ENCODE measurements at places on chromosomes 7 and 10.

DNA sequence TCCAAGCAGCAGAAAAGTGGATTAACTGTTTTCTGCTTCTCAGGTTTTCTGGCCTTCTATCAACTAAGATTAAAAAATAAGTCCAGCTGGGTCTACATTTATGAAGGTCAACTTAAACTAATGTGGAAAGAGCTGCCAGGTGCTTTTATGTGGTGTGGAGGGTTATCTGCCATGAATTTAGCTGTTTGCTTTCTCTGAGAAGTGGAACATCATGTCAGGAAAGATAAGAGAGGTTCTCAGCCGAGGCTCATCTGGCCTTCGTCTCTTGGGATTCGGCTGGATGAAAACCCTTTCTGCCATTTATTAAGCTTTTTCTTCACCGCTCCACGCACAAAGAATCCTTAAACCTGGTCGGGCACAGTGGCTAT is 5.5 kb downstream of the PTPRN2 start:
- DNase-seq, result no peak

- DNase-seq, result no peak
Measured at GRCh38 chr7:155618708-155619633, 25.5 kb upstream of the RBM33 start.

DNA sequence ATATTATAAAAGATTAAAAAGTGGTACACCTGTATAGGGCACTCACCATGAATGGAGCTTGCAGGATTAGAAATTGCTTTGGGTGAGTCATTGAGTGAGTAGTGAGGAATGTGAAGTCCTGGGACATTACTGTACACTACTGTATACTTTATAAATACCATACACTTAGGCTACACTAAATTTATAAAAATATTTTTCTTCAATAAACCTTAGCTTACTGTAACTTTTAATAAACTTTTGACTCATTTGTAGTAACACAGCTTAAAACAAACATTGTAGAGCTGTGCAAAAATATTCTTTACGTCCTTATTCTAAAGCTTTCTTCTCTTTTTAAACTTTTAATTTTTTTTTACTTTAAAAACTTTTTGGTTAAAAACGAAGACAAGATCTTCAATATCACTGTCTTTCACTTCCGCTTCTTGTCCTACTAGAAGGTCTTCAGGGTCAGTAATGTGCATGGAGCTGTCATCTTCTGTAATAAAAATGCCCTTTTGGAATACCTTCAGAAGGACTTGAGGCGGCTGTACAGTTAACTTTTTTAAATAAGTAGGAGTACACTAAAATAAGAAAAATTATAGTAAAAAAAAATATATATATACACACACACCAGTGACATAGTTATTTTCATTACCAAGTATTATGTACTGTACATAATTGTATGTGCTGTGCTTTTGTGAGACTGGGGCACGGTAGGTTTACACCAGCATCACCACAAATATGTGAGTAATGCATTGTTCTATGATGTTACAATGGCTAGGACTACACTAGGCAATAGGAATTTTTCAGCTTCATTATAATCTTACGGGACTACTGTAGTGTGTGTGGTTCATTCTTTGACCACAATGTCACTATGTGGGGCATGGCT is 3.5 kb downstream of the STK31 start:
- DNase-seq, result no peak

GRCh38 chr7:109343678-109344077 is 774.0 kb downstream of the DNAJB9 start:
- no peak for DNase-seq

DNA sequence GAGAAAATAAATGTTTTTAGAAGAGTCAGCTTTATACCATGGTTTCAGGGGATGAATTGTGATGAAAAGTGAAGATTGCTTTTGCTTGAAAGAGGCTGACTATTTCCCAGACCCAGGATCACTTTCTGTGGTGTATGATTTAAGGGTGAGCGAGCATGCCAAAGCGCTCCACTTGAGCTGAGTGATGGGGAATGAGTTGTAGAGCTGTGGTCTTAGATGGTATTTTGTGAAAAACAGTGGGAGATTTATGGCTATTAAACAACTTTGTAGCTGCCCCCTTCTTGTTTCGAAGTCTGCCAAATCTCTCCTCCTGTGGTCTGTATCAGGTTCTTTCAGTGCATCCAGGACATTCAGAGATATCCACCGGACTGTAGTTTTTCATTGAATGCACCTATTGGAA is 888.2 kb downstream of the LRMDA start:
- DNase-seq, result no peak

DNA sequence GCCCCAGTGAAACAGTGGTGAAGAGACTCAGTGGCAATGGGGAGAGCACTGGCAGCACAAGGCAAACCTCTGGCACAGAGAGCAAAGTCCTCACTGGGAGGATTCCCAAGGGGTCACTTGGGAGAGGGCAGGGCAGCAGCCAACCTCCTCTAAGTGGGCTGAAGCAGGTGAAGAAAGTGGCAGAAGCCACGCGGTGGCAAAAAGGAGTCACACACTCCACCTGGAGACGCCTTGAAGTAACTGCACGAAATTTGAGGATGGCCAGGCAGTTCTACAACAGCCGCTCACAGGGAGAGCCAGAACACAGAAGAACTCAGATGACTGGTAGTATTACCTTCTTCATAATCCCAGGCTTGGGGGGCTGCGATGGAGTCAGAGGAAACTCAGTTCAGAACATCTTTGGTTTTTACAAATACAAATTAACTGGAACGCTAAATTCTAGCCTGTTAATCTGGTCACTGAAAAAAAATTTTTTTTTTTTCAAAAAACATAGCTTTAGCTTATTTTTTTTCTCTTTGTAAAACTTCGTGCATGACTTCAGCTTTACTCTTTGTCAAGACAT is 574 bp upstream of the IL6 start:
- DNase-seq, result no peak

- DNase-seq, result no peak
Measured at GRCh38 chr7:69567800-69568199, 30.5 kb upstream of the AUTS2 start.

- no peak for DNase-seq
Measured at GRCh38 chr7:29276199-29276598, 81.6 kb downstream of the CHN2 start.

GRCh38 chr7:91434836-91435235 is 170.6 kb downstream of the FZD1 start:
- DNase-seq, result no peak

DNA sequence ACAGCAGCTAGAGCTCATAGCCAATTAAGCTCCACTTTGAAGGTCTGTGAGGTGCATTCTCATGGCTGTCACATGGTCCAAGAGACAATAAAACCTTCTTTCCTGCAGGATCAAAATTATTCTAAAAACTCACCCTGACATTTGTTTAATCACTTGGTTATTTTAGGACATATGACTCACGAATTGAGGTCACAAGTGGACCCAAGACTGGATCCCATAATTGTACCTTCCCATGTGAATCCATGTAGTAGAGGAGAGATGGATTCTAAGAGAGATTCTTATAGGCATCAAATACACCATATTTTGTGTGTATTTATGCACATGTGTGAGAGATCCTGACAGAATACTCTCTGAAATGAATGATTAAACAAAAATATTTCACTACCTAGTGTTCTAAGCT is 18.1 kb downstream of the POLR1F start:
- no peak for DNase-seq

DNA sequence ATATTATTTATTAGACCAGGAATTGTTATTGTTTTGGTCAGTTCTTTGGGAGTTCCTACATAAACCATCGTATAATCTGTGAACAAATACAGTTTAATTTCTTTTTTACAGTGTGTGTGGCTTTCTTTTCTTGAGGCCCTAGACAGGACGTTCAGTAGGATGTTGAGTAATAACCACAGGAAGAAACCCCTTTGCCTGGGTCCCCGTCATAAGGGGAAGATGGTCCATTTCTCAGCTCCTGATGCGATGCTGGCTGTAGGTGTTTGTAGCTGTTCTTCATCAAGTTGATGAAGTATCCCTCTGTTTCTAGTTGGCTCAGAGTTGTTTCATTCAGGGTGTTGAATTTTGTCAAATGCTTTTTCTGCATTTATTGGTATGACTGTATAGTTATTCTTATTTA is 219.7 kb upstream of the ADARB2 start:
- DNase-seq, result no peak

- no peak for DNase-seq
Measured at GRCh38 chr10:47367646-47368045, 16.4 kb downstream of the ZNF488 start.

GRCh38 chr10:88886557-88886956 is 6.5 kb downstream of the STAMBPL1 start:
- no peak for DNase-seq

GRCh38 chr7:3760651-3761050 is 459.6 kb downstream of the SDK1 start:
- no peak for DNase-seq

- DNase-seq, result no peak
Measured at GRCh38 chr10:31910016-31910415, 18.6 kb downstream of the ARHGAP12 start.

- DNase-seq, result no peak
Measured at GRCh38 chr10:132449051-132449810, 52.2 kb downstream of the PWWP2B start.

DNA sequence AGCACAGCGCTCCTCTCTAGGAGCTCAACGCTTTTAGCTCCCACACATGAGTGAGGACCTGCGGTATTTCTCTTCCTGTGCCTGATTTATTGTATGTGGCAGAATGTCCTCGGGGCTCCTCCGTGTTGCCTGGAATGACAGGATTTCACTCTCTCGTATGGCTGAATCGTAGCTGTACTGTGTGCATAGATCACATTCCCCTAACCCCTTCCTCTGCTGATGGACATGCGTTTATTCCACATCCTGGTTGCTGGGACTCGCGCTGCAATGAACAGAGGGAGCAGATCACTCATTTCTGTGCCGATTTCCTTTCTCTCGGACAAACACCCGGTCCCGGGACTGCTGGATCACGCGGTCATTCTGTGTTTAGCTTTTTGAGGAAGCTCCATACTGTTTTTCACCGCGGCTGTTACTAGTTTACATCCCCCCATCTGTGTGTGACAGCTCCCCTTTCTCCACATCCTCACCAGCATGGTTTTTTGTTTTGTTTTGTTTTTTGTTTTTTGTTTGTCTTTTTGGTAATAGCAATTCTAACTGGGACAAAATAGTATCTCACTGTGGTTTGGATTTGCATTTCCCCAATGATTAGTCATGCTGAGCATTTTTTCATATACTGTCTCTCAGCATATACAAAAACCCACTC is 76.3 kb downstream of the FOXL3 start:
- no peak for DNase-seq

DNA sequence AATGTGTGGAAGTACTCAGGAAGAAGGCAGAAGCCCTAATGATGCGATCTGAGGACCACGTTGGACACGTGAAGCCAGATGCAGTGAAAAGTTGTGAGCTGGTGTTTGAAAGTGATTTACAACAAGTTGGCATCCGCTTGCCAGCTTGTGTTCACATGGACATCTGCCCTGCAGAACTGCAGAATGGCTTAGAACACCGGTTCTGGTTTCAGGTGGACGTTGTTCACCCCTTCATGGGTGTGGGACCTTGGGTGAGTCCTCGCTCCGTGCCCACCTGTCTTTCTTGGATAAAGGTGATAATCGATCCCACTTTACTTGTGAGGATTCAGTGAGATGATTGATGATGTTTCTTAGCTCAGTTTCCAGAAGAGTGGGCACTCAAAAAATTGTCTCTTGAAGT is 53.8 kb downstream of the CAMK1D start:
- DNase-seq, result no peak

DNA sequence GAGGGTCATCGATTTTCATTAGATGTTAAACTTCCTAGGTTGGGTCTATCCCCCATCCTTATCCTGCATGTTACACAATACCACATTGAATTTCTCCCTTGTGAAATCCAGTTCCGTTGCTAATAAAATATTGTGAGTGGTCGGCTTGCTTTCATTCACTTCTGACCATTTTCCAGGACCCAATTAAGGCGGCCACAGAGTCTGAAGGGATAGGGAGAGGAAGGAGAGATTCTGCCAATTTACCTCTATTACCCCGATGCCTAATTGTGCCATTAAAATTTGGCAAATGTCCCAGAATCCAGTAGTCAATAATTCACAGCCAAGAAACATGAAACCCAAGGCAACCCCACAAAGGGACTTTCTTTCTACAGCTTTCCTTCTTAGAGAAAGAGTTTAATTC is 129.9 kb downstream of the IPMK start:
- DNase-seq, result no peak

- DNase-seq, result no peak
Measured at GRCh38 chr10:121771966-121772365, 155.9 kb downstream of the ATE1 start.

DNA sequence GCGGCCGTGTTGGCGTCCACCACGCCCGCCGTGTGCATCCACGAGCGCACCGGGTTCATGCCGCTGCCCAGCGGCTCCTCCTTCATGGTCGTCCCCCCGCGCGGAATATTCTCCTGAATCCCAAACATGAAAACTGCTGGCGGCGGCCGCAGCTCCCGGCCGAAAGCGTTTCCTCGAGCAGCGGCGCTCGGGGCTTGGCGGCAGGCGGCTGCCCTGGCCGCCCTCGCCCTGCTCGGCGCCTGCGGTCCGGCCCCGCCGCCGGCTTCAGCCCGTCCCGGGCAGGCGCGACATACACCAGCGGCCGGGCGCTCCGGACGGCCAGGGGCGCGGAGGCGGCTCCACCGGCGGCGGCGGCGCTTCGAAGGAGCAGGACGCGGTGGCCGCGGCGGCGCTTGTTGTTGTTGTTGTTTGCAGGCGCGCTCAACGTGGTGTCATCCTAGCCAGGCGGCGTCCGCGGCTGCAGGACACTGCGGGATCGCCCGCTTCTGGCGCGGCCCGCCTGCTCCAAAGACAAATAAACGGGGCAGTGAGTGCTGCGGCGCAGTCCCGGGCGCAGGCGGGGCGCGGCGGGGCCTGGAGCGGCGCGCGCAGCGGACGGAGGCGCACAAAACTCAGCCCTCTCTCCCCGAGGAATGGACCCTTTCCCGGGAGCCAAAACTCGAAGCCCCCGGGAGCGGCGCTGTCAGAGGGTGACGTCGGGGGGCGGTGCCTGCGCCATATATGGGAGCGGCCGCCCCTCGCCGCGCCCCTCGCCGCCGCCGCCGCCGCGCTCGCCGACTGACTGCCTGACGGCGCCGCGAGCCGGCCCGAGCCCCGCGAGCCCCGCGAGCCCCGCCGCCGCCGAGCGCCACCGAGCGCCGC is at the start of gene EBF3:
EBF3 (minus strand) TSS at position 634 of the 861 bp plus-strand sequence; CDS start at position 128, 506 bp downstream.
- DNase-seq, result no peak

DNA sequence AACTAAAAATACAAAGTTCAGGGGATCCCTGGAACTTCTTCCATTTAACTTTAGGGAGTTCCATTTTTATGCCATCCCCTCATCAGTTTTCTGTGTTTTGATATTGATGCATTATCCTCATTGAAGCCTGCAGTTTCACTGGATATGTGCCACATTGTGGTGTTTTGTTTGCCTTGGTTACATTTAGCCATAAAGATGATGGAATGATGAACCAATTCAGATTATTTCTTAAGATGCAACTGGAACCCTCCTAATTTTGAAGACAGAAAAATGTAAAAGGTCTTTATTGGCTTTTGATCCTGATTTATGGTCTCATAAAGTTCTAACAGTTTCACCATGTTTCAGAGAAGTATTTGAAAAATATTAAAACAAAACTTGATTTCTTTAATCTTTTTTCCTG is 314.2 kb upstream of the KLF6 start:
- DNase-seq, result no peak

Measured in stimulated activated CD8-positive, alpha-beta memory T cell treated with anti-CD3 and anti-CD28 coated beads, Interleukin-7, amount 100 ng/mL, for 1 hour (primary cell).